ENCODE measurements at places on chromosomes 13 and 19. TPM values are rescaled to one million over a fixed set of nuclear protein-coding genes. Genes with fewer than 3 reads are reported as not detected.
A peak's percentile ranks its signal among the peaks of the same experiment; 100 is the strongest.

DNA sequence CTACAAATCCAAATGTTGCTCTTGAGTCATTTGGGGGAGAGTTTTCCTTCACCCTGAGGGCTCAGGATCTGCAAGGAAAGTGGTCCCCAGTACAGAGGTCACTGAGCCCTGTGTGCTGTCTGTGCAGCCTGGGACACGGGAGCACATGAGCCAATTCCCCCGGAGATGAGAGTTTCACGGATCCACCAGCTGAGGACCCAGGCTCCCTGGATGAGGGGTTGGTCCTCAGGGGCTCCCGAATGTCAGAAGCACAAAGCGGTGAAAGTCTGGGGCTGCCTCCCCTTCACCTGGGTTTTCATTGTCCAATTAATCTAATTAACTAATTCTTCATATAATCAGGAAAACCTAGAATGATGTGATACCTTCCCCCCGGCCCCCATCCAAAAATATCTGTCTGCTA, 13.6 kb upstream of the LILRB2 start:
- no peak for DNase-seq

GRCh38 chr13:69324090-69324886, 783.3 kb upstream of the ATXN8OS start:
- no peak for DNase-seq

- DNase-seq = no peak
These were observed 5.4 kb upstream of the NTN5 start for GRCh38 chr19:48678201-48678600.

GRCh38 chr19:23795462-23795861, 36.8 kb upstream of the ZNF681 start:
- DNase-seq = no peak

Gene LILRB5
- total RNA-seq = not detected

- no peak for DNase-seq
These were observed 964 bp downstream of the SPINT2 start for GRCh38 chr19:38265213-38265861.

DNA sequence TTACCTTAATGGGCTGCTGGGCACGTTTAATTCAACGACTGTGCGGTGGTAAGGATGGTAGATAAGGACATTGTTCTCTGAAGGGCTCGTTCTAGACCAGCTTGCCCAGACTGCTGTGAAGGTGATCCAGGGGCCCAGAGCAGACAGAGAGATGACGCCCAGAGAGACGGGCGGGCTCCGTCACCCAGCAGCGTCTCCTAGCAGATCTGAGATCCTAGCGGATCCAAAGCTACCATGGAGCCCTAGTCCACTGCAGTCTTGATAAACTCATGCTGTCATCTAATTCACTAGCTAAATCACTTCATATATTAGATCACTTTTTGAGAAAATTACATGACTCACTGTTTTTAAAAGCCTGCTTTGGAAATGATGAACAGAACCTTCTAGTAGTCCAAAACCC, 21.5 kb downstream of the COL4A2 start:
- DNase-seq = no peak

Gene ATP8B3
- 0.96 TPM for total RNA-seq

- no peak for DNase-seq
These were observed 144.8 kb downstream of the UFM1 start for GRCh38 chr13:38494445-38494844.

GRCh38 chr19:10419200-10419645, 1.1 kb upstream of the PDE4A start:
- DNase-seq = no peak

Gene PCDH9
- total RNA-seq = 0.75 TPM

DNA sequence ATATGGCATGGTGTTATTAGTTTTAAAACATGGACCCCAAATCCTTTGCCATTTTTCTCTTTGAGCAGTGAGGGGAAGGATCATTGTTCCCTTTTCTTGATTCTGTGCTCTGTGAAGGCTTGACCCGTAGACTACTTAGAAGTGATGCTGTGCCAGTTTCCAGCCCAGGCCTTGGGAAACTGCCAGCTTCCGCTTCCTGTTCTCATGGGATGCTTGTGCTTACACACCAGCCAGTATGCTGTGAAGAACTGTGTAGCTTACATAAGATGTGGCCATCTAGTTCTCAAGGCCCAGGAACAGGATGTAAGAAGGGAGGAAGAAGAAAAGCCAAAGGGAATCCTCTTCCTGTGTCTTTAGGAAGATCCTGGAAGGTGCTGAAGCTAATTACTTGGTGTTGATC, 180.9 kb downstream of the PCCA start:
- DNase-seq = no peak

DNA sequence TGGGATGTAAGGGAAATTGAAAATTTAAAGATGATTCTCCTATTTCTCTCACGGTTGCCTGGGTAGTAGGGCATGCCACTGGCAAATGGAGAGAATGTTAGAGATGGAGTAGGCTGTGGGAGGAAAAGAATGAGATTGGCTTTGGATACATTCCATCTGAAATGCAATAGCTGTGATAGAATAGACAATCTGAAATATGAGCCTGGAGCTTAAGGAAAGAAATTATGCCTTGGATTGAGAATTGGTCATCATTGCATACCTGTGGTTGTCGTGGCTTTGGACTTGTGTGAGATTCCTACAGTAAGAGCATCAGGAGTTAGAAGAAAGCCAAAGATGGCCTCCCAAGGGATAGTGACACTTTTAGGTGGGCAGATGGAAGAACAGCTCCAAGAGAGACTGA, 305.1 kb upstream of the SLC10A2 start:
- DNase-seq = peak; percentile 12

- no peak for DNase-seq
These were observed 307.4 kb downstream of the KLF5 start for GRCh38 chr13:73366241-73366640.

Gene ZNF790
- 3.6 TPM for total RNA-seq

Gene CYP4F3
- total RNA-seq = not detected

DNA sequence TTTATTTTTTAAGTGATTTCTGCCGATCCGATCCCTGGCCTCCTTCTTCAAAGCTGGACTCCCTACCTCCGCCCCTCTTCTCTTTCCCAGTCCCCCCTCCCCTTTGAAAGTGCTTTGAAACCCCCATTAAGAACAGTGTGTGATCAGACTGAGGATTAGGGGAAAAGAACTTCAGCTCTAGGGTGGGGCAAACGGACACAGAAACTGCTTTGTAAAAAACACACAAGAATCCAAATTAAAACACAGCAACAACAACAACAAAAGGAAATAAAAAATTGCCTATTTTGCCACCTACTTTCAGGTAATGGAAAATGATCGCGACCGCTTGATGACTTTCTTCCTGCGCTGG, 1.4 kb downstream of the SPRY2 start:
- DNase-seq = no peak

GRCh38 chr13:109803825-109804224, 17.4 kb upstream of the IRS2 start:
- DNase-seq = no peak

Gene ZNF724
- total RNA-seq = 7.6 TPM

- DNase-seq = peak; percentile 85
These were observed 7.7 kb downstream of the UBE2L5 start for GRCh38 chr13:30429721-30430694.

DNA sequence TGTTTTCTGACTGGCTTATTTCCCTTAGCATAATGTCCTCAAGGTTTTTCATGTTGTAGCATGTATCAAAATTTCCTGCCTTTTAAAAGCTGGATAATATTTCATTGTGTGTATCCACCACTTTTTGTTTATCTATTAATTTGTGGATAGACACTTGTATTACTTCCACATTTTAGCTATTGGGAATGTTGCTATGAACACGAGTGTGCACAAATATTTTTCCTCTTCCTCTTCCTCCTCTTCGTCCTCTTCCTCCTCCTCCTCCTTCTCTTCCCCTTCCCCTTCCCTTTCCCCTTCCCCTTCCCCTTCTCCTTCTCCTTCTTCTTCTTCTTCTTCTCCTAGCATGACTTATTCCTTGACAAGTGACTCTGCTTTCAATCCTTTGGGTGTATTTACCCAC, 51.2 kb upstream of the KL start:
- no peak for DNase-seq

DNA sequence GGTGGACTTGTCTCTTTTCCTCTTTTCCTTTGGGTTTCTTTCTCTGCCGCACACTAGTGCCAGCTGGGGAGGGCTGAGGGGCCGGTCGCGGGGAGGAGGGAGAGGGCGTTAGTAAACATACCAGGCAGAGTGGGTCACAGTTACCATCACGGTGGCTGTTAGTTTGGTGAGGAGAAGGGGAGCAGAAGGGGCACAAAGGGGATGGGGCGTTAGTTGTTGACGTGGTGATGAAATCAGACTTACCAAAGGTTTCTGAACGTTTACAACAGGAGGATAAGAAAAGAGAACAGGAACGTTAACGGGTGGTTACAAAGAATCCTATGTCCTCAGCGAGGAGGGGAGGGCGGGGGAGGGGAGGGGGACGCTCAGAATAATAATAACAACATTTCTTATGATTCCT, 77.9 kb downstream of the PTPRS start:
- DNase-seq = no peak

DNA sequence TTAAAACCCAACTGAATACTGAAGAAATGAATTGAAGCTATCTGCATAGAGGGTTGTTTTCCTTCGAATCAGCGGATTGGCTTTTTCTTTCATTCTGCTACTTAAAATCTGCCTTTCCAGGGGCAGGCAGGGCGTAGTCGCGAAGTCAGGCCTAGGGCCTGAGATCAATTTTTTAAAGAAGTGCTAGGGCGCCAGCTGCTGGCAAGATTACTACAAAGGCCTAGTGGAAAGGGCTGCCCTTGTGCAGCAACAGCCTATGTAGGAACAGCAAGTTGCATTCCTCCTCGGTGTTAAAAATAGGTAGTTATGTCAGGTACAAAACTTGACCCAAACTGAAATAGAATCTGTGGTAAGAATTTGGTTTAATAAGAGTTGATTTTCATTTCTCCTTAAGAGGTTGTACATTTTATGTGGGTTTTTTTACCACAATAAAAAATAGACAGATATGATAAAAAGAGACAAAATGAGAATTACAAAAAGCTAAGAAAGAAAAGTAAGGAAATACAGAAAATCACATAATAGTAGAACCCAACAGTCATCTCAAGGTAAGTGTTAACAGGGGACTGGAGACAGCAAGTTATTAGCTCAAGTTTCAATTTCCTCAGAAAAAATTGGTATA, 9.5 kb upstream of the URAD start:
- DNase-seq = no peak

- no peak for DNase-seq
These were observed 17.1 kb upstream of the GPC5 start for GRCh38 chr13:91381371-91381770.

Gene SLC6A16
- total RNA-seq = 0.17 TPM

GRCh38 chr19:8849232-8849631, 17.1 kb downstream of the MBD3L1 start:
- no peak for DNase-seq

DNA sequence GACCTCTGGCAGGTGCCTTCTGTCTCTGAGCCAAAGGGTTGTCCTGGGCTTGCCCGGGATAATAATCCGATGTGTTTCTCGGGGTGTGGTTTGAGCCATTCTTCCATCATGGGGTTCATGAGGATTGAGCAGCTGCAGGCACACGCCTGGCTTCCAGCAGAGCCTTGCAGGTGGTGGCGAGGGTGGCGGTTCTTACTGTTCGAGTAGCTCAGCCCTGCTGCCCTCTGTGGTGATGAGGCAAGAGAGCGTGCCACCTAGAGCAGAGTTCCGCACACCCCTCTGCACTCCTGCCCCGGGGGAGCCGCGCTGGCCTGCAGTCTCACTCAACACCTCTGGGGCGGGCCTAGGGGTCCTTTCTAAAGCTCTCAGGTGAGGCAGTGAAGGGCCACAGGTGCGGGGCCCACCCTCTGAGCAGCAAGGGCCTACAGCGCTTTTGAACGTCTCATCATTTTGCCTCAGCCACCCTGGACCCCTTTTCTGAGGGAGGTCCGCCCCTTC, 3.8 kb downstream of the SCN1B start:
- no peak for DNase-seq

- DNase-seq = no peak
These were observed 6.3 kb upstream of the ZSWIM4 start for GRCh38 chr19:13788991-13789390.

DNA sequence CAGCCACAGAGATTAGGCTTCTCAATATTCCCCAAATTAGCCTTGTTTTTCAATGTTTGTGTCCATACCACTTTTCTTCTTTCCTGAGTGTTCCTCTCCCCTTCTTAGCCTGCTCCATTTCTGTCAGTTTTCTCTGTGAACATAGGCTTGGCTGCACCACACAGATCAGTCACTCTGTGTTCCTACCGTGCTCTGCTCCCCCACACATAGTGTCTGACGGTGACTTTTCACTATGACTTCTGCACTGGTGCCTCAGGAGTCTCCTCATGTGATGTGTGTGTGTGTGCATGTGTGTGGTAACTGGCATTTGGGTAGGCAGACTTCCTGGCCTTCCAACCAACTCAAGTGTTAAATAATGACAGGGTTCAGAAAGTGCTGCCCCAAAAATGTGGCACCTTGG, 47.9 kb upstream of the MYCBP2 start:
- DNase-seq = no peak

DNA sequence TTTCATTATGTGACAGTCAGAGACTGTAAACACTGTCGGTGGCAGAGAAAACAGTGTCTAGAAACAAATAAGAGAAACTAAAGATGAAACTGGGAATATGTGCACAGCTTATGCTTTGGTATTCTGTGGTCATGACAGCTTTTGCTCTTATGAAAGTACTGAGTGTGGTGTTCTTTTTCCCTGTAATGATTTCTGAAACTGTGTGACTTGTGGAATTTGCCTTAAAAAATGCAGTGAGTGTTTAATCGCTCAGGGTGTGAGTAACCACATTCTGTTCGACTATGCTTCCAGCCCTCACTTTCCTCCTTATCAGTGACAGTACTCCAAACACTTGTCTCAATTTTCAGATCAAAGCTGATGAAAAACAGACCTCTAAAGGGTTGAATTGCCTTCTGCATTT, 66.9 kb upstream of the DIAPH3 start:
- DNase-seq = no peak

Gene KEAP1
- total RNA-seq = 64.1 TPM

DNA sequence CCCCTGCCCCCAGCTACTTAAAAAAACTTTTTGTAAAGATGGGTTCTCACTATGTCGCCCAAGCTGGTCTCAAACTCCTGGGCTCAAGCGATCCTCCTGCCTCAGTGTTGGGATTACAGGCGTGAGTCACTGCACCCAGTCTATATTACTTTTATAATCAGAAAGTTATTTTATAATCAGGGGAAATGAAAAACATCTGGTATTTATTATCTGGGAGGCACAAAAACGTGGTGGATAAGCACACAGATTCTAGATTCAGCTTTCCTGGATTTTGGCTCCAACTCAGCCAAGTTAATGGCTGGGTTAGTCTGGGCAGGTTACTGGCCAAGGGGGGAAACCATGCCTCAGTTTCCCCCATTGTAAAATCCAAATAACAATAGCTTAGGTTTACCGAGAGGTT, 24.7 kb downstream of the KEAP1 start:
- no peak for DNase-seq

GRCh38 chr19:8252922-8253589, 43.9 kb downstream of the CERS4 start:
- DNase-seq = peak; percentile 14

GRCh38 chr13:97727991-97728390, 225.5 kb upstream of the IPO5 start:
- DNase-seq = no peak

Gene SRRM5
- total RNA-seq = 0.46 TPM

Gene MUC16
- total RNA-seq = 0.50 TPM

Data from kidney epithelial cell (primary cell).